Esophagus muscularis mucosa (tissue), 4 donors: ENCODE measurements at places on chromosomes 11 and 22. TPM values are rescaled to one million over a fixed set of nuclear protein-coding genes. Genes with fewer than 3 reads are reported as not detected.

GRCh38 chr11:76678321-76678720 is 7.8 kb upstream of the LRRC32 start:
- no peak for DNase-seq

DNA sequence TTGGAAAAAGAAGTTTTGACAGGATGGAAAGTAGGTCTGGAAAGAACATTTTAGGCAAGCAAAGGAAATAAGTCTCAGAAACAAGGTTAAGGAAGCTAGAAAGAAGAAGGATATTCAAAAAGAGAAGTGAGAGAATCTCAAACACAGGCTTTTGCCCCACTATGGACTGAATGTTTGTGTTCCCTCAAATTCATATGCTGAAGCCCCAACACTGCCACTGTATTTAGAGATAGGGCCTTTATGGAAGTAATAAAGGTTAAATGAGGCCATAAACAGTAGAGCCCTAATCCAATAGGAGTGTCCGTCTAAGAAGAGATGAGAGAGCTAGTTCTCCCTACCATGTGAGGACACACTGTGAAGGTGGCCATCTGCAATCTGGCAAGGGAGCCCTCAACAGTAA is 20.6 kb upstream of the RPS13 start:
- DNase-seq = no peak

NXPE1 gene
- not detected for total RNA-seq

- no peak for DNase-seq
Observed at GRCh38 chr22:24185001-24185500, 3.8 kb downstream of the SUSD2 start.

PRRG4 gene
- 1.8 TPM for total RNA-seq

DNA sequence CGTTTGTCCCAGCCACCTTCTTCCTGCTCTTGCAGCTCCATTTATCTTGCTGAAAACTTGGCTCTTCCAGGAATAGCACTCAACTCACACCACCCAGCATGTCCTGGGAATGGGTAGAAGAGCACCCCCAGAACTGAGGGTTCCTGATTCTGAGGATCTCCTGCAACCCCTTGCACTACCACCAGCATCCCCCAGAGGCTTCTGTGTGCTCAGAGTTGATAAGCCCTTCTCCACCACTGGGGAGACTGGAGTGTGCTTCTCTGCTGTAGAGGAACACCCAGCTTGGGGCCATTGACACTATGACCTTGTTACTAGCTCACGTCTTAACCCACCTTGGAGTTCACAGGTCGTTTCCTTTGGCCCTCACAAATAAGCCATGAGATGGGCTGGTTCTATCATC is 121.0 kb downstream of the GRIK4 start:
- DNase-seq = no peak

DNA sequence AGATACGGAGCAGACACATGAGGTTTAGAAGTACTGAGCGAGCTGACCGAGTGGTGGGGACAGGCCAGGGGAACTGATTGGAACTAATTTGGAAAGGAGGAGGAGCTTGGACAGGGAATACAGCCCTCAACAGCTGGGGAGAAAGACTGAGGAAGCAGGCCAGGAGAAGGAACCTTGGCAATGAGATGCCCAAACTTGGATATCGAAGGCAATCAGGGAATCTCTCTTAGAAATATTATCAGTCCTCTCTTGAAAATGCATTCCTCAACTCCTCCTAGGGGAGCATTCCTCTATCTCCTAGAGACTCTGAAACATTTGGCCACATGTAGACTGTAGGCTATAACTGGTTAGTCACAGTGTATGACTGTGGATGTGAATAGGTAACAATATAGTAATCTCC is 284.6 kb downstream of the GUCY1A2 start:
- DNase-seq = no peak

DNA sequence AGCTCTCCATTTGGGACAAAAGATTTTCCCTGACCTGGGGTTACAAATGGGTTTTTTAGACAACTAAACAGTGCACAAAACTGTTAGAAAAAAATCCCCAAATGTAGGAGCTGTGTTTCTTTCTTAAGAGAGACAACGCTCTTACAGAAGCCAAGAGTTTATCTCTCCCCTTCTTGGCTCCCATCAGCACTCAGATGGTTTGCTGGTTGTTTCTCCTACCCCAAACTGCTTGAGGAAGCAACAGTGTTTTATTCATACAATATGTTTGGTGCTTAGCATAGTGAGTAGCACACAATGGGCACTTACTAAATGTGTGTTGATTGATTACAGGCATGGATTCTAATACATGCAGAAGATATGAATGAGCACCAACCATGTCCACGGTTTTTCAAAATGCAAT is 209.5 kb upstream of the ANO5 start:
- DNase-seq = no peak

GRCh38 chr22:23769321-23769965 is 1.7 kb upstream of the CHCHD10 start:
- no peak for DNase-seq

OMP gene
- not detected for total RNA-seq

DNA sequence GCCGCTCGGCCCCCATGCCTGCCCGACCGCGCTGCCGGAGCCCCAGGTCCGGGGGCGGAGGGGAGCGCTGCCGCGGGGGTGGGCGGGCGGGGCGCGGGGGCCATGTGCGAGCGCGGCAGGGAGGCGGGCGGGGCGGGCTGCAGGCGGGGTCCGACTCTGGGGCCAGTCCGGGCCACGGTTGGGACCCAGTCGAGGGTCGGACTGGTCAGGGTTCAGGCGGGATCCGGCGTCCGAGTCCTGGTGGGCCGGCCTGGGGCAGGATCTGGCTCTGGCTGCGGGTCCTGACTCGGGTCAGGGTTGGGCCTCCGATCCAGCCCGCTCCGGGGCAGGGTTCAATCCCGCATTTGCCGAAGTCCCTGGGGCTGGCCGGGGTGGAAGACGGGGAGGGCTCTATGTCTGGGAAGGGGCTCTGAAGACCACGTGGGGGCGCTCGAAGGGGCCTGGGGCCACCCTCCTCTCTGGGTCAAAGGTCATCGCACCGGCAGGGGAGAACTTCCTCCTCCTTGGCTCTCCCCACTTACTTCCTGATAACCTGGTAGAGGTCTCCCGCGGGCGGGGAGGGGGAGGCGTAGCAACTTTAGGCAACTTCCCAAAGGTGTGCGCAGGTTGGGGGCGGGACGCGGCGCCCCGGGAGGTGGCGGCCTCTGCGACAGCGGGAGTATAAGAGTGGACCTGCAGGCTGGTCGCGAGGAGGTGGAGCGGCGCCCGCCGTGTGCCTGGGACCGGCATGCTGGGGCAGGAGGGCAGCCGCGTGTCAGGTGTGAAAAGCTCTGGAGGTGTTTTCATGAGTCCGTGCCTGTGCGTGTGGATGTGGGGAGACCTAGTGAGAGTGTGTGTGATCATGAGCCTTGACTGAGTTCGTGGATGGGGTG is 603 bp downstream of the ESRRA start:
- peak; percentile 94 for DNase-seq

- no peak for DNase-seq
Observed at GRCh38 chr22:29260031-29260560, 7.7 kb downstream of the RHBDD3 start.

DNA sequence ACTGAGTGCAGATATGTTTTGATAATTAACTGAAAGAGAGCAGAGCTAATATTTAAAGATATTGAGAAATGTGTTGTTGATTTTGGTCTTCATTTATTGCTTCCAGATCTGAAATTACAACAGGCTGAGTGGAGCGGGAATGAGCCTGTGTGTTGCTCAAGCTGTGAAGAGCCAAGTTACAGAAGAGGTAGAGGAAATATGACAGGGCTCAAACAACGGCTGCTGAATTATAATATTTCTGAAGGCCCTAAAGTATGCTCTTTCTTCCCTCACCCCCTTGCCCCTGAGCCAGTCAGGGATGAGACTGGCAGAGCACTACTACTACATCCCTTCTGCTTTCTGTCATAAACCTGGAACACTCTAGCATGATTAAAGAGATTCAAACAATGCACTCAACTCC is 115.6 kb downstream of the FANCF start:
- no peak for DNase-seq

DNA sequence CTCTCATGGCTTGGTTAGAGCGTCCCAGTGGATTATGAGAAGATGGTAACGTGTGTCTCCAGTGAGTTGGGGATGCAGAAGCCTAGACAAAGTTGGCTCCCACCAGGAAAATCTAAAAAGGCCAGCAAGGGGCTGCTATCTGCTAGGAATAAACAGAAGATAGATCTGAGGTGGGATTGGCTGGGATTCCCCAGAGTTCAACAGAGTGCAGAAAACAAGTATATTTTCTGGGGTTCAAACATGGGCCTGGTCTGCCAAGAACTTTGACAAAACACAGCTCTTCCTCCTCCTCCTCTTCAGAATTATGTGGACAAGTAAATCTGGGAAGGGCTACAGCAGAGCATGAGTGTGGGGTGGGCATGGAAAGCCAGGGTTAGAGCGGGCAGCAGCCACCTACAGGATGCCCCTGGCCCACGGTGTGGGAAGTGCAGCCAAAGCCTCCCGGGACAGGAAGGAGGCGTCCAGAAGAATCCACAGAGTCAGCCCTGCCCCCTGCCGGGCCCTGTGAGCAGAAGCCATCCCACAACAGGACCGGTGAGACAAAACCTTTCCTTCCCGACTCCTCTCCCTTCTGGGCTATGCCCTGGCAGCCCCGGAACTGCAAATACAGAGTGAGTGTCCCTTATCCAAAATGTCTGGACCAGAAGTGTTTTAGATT is 67.1 kb downstream of the CD82 start:
- DNase-seq = peak; percentile 89
